Stimulated activated CD8-positive, alpha-beta memory T cell treated with anti-CD3 and anti-CD28 coated beads, Interleukin-15, amount 100 ng/mL, for 48 hours (primary cell): ENCODE measurements at places on chromosomes 16 and 17.

GRCh38 chr17:71824671-71825070 lies 296.1 kb upstream of the SOX9 start:
- no peak for DNase-seq

DNA sequence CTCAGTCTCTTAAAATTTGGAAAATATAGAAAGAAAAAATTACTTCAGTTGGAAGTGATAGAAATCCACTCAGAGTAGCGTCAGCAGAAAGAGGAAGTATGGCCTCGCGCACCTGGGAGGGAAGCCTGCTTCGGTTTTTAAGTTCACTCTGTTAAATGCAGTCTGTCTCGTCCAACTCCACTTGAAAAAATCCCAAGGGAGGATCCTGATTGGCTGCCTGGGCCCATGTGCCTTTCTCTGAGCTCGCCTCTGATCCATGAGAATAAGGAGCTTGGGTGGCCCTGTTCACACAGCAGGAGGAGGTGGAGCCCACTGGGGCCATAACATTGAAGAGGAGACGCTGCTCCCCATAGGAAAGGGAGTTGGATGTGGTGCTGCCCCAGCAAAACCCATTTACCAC lies 40.7 kb downstream of the DNAJA2 start:
- DNase-seq: no peak

GRCh38 chr17:81025065-81025740 lies 9.7 kb upstream of the BAIAP2 start:
- no peak for DNase-seq

GRCh38 chr16:9340526-9341256 lies 249.2 kb downstream of the HAPSTR1 start:
- DNase-seq: no peak

DNA sequence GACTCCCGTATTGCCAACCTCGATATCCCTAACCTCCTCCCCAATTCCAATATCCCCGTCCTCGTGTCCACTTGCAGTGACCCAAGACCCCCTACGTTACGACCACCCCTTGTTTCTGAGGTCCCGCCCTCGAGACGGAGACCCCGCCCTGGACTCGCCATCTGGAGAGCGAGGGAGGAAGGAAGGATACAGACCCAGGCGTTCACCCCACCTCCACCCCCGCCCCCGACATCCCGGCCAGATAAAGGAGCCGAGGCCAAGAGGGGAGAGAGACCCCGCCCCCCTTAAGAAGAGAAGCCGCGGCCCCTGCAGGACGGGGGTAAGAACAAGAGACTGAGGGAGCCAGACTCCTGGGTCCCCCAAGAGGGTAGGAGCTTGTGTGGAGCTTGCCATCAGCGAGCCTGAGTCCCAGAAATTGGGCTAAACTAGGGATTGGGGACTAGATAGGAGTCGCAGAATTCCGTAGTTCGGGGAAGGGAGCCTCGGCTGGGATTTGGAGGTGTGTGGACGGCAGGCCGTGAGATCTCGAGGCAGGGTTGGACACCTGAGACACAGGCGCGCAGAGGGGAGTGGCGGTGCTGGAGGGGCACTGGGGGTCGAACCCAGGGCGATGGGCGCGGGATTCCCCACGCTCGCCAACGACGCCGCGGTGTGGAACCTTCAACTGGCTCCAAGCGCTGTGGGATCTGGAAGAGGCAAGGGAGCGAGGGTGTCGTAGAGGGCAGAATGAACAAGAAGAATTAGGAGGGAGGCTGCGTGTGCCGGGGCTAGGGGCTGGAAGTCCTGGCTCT lies at the start of gene BCL6B:
Gene BCL6B (plus strand): TSS at position 270 of the 791 bp plus-strand sequence. CDS start 622 bp downstream, outside the sequence.
- DNase-seq: no peak

GRCh38 chr17:63066158-63066813 lies 100.3 kb downstream of the TANC2 start:
- no peak for DNase-seq

DNA sequence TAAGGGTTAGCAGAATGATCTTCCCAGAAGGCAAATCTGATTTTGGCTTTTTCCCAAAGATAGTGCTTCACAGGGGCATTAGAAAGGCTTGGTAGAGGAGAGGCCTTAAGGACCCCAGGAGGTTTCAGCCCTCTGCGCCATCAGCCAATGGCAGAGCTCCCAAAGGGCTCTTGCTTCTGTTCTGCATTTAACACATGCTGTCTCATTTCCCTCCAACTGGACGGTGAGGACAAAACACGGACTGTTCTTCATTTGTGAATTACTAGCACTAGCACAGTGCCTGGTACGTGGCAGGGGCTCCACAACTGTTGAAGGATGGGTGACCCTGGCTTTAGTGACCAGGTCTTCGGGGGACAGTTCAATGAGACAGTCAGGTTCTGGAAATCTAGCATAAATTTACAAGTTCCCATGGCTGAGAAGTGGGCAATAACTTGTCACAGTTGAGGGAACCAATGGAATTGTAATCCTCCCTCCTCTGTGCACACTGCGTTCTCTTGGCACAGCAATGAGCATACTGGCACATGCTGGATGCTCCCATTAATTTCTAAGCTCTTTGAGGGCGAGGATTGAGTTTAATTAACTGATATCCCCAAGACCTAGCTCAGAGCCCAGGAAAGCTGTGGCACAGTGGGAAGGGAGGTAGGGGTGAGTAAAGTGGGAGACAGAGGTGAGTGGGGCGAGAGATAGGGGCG lies 45.4 kb downstream of the COG7 start:
- DNase-seq: no peak

DNA sequence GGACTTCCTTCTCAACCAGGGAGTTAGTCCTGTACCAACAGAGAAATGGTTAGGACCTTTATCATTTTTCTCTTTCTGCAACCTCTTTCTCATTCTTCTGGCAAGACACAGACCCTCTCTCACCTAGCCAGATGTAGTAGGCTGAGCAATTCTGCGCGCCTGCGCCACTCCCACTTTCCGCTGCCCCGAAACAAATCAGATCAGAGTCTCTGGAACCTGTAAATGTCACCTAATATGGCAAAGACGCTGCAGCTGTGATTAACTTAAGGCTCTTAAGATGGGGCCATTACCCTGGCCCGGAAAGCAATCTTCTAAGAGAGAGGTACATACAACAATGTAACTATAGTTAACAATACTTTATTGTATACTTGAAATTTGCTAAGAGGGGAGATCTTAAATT lies 94.3 kb upstream of the ASIC2 start:
- no peak for DNase-seq

GRCh38 chr17:73304438-73304837 lies 7.4 kb downstream of the CDC42EP4 start:
- DNase-seq: no peak

GRCh38 chr16:30444231-30445148 lies 1.2 kb downstream of the SEPHS2 start:
- DNase-seq: no peak

DNA sequence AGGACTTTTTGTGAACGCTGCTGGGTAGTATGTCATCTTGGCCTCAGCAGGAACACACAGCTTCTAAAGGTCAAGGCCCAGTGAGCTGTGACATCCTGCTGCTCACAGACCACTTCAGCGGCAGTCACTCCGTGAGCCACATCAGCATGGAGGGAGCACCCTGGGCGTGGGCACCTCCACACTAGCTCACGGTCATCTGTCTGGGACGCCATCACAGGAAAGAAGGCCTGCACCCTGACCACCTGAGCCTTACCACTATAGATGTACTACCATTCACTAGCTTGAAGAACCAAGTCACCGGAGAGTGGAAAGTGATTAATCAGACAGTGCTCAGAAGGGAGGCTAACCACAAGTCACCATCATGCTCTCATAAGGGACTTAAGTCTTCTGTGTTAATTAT lies 3.3 kb downstream of the AXIN1 start:
- DNase-seq: no peak

- DNase-seq: no peak
Observed at GRCh38 chr17:37294888-37295287, 80.9 kb upstream of the C17orf78 start.

DNA sequence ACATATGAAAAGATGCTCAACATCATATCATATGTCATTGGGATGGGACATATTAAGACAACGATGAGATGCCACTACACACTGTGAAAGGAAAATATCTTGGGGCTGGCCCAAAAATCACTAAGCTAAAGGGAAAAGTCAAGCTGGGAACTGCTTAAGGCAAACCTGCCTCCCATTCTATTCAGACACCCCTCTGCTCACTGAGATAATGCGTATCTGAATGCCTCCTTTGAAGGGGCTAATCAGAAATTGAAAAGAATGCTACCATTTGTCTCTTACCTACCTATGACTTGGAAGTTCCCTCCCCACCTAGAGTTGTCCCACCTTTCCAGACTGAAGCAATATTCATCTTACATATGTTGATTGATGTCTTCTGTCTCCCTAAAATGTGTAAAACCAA lies 11.2 kb upstream of the TRIM25 start:
- no peak for DNase-seq

- DNase-seq: no peak
Observed at GRCh38 chr17:76247304-76247703, 7.0 kb upstream of the RNF157 start.

DNA sequence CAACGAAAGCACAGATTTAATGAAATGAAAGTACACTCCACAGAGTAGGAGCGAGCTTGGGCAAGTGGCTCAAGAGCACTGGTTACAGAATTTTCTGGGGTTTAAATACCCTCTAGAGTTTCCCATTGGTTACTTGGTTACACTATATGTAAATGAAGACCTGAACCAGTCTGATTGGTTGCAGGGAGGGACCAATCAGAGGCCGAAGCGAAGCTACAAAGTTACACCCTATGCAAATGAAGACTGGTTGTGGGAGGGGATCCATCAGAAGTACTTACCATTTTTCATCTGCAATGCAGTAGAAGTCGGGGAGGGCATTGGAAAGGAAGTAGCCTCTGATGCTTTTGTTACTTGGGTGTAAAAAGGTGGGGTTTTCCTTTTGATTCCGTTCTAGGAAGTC lies 132.0 kb downstream of the PMP22 start:
- DNase-seq: no peak

DNA sequence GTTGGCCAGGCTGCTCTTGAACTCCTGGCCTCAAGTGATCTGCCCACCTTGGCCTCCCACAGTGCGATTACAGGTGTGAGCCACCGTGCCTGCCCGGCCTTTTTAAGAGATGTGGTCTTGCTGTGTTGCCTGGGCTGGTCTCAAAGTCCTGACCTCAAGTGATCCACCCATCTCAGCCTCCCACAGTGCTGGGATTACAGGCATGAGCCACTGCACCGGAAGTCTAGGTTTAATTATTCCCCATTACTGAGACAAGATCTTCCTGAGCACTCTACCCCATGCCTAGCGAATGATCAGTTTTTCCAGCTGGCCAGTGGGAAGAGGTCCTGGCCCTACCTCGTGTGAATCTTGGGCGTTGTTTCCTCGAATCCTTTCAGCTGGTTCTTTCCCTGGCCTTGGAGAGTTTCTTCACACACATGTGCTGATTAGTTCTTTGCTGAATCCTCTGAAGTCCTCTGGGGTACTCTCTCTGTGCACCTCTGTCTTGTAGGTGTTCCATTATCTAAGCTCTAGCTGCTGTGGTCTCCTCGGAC lies 18.9 kb downstream of the C16orf54 start:
- DNase-seq: no peak

DNA sequence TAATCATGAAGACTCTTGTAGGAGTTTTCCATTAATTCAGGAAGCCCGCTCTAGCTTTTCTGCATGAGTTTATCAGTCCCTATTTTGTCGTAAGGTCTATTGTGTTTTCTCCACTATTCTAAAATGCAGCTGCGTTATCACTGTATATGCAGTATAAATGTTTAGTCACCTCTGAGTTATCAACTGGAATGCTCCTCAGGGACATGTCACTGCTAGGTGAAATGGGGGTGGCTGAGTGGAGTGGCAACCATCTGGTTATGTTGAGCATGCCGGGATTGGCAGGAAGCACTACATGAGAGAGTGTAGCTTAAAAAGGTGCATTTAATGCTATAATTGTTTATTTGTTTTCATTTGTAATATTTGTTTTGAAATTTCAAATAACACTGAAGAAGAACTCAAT lies 285.2 kb upstream of the ELAC2 start:
- no peak for DNase-seq

GRCh38 chr17:77061669-77062068 lies 79.1 kb upstream of the SEC14L1 start:
- DNase-seq: no peak

DNA sequence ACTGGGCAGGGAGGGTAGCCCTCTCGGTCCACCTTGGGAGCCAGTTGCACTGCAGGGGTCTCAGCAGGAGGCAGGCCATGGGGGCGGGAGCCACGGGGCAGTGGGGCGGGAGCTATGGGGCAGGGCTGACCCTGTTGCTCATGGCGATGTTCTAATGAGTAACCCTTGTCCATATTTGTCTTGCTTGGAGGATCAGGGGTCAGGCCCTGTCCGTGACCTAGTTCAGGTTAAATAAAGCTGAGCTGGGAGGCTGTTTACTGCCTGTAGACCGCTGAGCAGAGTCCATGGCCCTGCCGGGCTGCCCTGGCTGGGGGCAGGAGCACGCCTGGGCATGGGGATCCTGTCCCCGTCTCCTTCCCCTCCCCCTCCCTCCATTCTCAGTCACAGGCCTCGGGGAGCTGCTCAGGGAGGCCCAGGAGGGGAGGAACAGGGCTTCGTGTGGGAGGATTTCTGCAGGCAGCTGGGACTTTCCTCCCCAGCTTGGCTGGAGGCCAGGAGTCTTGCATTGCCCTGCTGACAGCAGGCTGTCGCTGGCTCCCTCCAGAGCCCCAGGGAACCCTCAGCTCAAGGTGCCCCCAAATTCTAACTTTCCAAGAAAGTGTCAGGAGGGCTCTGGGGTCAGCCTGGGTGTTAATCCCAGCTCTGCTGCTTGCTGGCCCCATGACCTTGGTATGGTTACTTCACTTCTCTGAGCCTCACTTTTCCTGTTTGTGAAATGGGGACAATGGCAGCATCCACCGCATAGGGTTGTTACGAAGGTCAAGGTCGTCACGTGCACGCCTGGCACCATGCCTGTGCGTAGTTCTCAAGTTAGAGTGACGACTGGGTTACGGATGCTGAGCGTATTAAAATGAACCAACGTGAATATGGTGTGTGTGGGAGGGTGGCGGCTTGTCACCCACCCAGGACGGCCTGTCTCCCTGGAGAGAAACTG lies 6.1 kb upstream of the SERPINF2 start:
- DNase-seq: no peak

DNA sequence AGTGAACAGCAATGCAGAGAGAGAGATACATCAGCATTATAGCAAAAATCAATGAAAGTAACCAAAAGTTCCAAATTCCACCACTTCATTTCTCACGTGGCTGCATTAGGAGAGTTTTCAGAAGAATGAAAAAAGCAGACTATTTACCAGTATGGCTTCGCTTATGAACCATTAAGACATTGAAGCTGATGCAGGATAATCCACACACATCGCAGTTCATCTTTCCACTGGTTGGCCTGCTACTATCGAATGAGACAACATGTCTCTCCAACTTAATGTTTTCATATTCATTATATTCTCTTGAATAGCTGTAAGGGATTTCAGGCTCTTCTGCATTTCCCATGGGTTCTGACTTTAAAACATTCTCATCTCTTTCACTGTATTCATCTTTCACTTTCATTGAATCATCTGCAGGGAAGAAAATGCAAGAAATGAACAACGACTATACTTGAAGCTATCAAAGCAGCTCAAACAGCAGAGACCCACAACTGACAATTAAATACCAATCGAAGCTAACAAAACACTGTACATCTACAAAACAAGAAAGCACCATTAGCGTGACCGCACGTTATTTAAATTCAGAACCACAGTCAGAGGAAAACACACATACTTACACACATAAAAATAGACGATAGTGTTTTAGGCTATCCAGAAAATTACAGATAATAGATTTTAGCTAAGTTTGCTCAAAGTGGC lies 54.9 kb downstream of the GRB7 start:
- no peak for DNase-seq
